ENCODE measurements at places on chromosomes 5 and 9.

DNA sequence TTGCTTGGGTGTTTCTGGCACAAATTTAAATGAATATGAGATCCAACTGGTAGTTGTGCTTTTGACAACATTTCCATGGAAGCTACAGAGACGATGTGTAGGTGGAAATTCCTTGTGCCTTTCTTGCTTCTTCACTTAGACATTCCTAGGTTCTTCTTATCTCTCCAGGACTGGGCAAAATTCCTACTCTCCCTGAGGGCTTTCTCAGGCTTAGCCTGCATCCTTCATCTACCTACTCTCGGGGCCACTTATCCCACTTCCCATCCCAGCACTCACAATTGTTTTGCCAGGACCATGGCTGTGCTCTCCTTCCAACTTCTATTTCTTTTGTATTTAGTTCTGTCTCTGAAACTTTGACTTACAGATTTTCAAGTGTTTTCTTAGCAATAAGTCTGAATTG lies 17.8 kb upstream of the SPINK1 start:
- no peak for DNase-seq

- no peak for DNase-seq
Observed at GRCh38 chr9:99607842-99608448, 213.7 kb upstream of the NR4A3 start.

DNA sequence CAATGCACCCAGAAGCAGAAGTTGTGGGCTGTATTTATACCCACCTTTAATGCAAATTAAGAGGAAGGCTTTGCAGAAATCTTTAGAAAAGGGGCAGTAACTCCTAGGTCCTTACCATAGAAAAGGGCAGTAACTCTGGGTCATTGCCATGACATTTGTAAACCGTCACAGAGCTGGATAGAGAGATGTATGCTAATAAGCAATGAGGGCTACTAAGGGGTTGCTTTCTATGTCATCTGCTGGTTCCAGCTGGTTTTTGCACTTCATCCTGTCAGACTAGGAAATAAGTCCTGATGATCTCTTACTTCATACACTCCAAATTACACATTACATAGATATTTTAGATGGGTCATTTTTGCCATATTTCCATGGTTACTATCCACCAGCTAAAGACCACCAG lies 299.1 kb upstream of the TYRP1 start:
- DNase-seq = no peak

DNA sequence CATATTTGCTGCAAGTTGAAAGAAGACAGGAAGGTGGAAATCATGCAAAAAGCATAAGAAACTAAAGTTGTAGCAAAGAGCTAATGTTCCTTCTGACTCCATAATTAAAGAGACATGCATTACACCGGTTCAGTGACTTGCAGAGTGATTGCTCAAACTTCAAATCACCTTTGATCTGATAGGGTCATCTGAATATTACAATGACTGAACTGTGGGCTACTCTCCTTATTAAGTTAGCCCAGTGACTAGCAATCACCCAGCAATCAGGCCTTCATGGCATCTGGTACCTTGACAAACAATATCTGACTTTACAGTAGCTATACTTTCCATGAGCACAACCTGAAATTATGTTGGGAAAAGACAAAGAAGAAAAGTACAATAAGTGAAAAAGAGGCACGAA lies 84.9 kb downstream of the NREP start:
- no peak for DNase-seq

DNA sequence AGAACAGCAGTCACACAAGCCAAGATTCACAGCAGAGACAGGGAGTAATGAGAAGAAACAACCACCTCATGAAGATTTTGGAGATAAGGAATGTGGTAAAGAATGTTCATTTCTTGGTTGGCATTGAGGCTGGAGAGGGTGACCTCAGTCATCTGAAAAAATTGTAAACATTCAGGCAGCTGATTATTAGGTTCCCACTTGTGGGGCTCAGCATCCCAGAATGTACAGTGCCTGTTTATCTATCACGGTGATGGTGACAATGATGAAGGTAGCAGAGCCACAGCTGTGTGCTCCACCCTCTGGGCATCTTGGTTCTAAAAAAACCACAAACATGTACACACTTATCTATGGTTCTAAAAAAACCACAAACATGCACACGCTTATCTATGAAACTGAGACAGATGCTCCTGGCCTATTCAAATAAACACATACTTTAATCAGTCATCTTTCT lies 143.9 kb upstream of the MOCS2 start:
- no peak for DNase-seq

DNA sequence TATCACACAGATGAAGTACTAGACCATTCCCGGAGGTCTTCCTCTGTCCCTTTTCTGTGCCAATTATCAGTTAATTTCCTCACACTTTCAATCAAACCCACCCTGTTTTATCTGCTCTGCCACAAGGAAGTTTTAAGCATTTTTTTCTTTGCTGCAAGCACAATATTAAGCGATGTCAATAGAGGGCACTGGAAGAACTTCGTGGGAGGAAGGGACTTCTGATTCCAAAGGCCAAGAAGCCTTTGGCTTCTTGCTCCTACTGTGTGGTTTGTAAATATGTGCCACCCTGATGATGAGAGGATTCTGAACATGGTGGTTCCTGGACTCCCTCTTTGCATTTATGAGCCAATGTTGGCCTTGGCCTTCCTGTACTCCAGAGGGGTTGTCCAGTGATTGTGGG lies 1712.5 kb upstream of the C9orf72 start:
- no peak for DNase-seq

- no peak for DNase-seq
Observed at GRCh38 chr9:111648066-111648465, 13.3 kb upstream of the GNG10 start.

DNA sequence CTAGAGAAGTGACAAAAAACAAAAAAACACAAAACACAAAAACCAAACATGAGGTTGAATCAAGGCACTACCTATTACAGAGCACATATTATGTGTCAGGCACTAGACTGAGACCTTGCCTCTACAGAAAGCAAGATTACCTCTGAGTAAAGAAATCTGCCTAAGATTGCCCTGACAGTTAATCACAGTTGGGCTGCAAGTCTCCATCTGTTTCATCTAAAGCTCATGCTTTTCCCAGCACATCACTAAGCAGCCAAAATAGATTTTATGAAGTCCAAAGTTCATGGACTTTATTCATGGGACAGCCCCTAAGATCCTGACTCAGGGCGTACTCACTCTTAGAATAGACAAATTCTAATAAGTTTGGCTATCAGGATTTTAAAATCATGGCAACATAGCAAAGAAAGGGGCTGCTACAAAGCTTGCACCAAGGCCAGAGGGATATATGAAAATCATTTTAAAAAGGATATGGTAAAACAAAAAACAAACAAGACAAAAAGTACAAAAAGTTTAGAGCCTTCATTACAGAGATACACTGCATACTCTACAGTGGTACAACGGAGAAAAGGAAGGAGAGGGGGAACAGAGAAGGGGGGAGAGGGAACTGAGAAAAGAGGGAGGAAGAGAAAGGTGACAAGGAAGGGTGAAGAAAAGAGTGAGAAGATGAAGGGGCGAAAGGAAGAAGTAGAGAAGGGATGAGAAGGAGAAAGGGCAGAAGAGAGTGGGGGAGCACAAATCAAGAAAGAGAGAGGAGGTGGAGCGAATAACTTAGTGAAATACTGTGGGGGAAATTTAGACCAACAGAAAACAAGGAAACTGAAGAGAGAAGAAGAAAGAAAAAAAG lies 58.2 kb downstream of the RICTOR start:
- DNase-seq = no peak

GRCh38 chr5:119327018-119327417 lies 28.8 kb upstream of the TNFAIP8 start:
- DNase-seq = no peak

- DNase-seq = no peak
Observed at GRCh38 chr9:122307061-122307460, 42.4 kb downstream of the MRRF start.

DNA sequence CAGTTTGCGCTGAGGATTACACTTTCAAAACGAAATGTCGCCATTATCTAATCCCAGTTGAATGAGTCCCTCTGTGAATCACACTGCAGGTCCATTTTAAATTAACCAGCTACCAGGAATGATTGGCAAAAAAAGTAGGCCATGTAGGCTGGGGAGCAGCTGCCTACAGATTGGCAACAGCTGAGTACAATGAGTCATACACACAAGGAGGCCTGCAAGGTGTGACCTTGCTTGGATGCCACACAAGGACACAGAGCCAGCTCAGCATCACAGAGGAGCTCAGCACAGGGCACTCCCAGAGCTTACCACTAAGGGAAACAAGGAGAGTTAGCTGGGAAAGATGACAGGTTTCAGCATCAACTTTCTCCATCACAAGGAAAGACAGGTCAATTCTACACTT lies 12.9 kb downstream of the HAVCR1 start:
- no peak for DNase-seq

GRCh38 chr9:10005206-10005605 lies 607.6 kb downstream of the PTPRD start:
- DNase-seq = no peak

GRCh38 chr5:42984307-42984706 lies 55.8 kb downstream of the ANXA2R start:
- DNase-seq = no peak

DNA sequence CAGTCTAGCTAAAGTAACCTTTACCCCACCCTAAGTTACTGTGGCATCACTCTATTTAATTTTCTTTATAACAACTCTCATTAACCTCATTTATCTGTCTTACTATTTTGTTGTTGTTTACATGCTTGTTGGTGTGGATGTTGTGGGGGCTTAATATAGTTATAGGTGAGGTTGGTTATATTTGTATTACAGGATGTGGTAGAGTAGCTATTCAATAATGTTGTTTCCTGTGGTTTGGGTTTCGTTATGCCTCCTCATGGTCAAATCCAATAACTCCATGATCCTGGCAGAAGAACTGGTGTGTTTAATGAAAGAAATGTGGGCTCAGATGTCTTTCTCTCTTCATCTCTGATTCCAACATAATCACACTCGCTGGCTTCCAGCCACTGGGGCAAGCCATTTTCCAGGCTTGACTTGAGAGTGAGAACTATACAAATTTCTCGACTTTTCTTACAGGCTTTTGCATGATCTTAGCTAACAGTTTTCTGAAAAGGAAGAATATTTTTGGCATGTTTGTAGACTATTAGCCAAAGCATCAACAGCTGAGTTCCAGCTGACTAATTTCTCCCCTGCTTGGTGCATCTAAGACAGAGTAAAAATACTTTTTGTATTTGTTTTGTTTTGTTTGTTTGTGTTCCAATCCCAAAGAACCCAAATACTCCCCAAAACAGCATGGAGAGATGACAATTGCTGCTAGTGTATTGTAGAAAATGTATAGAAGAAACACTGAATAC lies 303.7 kb upstream of the PAPPA start:
- DNase-seq = no peak

- DNase-seq = no peak
Observed at GRCh38 chr5:56352808-56353590, 119.9 kb upstream of the ANKRD55 start.

All from stimulated activated CD4-positive, alpha-beta T cell treated with anti-CD3 and anti-CD28 coated beads, Interleukin-12 subunit alpha, Interleukin-12 subunit beta, amount 100 ng/mL, for 24 hours (primary cell).